Stimulated activated CD8-positive, alpha-beta memory T cell treated with anti-CD3 and anti-CD28 coated beads, Interleukin-4, amount 100 ng/mL, for 48 hours (primary cell): ENCODE measurements at places on chromosomes 11 and 22.

- DNase-seq = no peak
Observed at GRCh38 chr11:44561275-44561805, 4.1 kb upstream of the CD82 start.

DNA sequence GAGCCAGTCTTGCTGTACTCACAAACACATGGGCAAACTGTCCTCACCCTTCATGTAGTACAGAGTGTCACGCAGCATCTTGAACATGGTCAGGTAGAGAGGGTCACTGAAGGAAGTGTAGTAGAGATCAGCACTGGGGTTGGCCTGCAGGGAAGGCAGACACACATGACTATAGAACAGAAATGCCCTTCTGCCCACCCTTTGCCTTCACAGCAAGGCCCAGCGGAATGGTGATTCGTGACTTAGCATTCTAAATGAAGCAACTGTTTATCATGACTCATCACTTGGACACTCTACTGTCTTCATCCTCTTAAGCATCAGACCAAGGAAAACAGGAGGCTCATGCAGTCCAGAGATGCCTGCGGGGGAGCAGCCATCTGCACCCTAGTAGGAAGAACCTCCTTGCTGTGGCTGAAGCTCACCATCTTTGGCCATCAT is 33.4 kb downstream of the SERPIND1 start:
- DNase-seq = no peak

- no peak for DNase-seq
Observed at GRCh38 chr11:93843906-93844305, 6.5 kb downstream of the VSTM5 start.

- DNase-seq = no peak
Observed at GRCh38 chr11:102513869-102514268, 16.7 kb downstream of the MMP7 start.

DNA sequence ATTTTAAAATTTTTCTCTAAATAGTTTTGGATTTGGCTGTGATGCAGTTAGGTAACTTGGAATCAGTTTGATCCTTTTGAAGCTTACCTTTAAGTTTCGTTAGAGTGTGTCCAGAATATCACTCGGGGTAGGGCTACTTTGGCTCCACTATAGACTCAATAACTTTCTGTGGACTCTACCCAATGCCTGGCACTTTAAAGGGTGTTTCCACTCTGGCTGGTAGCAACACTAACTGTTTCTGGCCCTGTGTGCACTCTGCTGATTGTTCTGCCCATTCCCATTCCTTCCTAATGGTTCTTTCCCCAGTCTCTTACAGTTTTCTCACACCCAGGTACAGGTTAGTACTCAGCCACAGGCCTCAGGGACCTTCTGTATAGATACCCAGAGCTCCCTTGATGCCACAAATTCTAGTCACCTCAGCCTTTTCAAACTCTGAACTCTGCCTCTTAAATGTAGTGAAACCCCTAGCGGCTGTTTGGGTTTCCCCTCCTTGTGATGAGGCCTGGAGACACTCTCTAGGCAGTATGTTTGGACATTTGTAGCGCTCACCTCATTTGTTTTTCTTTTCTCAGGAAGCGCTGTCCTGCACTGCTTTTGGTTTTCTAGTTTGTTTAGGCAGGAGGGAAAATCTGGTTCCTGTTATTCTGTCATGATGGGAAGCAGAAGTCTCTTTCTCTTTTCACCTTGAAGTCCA is 16.8 kb downstream of the CUL5 start:
- no peak for DNase-seq

GRCh38 chr11:73766763-73767162 is 5.9 kb upstream of the RAB6A start:
- DNase-seq = no peak

DNA sequence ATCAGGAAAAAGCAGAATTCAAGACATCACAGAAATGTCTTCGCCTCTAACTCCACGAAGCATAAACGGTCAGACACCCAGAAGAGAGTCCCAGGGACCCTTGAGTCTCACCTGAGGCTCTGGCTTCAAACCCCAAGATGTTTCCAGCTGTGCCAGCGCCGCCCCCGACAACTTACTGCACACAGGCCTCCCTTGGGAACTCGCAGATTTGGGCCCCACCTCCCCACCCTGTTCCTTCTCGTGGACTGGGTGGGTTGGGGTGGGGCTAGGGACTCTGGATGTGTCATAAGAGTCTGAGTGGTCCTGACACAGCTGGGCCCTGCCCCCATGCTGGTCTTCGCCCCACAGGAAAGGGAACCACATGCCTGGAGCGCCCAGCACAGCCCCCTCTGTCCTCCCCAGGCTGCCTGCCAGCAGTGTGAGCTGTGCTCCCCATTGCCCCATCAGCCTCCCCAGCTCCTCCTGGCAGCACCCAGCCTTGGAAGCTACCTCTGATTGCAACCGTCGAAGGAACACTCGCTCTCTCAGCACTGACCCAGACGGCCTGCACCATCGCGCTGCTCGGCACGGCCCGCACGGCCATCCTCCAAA is 147.5 kb downstream of the CRYBB2 start:
- DNase-seq = no peak

DNA sequence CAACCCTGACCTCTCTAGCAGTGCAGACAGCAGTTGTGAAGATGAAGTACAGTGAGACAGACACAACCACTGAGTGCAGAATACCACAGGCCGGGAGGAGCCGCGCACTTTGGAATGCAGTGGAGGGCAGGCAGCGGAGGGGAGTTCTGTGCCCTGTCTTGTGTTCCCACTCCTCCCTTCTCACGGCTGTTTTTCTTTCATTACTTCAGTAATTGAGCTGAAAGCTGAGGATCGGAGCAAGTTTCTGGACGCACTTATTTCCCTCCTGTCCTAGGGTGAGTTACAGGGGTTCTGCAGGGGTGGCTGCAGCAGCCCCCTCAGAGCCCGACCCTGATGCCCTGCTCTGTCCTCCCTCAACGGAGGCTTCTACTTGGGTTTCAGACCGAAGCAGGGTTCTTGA is 5.6 kb downstream of the CLDN5 start:
- DNase-seq = no peak

DNA sequence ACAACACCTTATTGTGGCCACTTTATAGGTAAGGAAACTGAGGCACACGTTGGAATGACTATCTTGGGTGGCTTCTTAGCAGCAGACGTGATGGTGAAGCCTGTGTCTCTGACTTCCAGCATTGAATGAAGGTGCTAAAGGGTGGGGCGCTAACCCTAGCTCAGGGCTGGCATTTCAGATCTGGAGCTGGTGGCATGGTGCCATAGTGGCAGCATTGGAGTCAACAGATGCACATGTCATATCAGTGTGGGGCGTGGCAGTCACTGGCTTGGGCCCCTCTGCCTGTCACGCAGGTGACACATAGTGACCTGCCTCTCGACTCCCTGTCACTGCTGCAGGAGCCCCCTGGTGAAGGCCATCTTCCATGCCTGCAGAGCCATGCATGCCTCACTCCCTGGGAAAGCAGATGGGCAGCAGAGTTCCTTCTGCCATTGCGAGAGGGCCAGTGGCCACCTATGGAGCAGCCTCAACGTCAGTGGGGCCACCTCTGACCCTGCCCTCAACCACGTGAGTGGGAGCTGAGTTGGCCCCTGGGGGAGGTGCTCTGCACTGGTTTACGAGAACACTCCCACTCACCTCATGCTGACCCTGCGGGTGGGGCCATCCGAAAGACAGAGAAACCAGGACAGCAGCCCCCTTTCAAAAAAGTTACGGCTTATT is 14.8 kb downstream of the SHISA8 start:
- no peak for DNase-seq

GRCh38 chr11:85809191-85809590 is 1.8 kb downstream of the SYTL2 start:
- DNase-seq = no peak

GRCh38 chr11:130214861-130215530 is 55.4 kb downstream of the ST14 start:
- DNase-seq = no peak

- DNase-seq = no peak
Observed at GRCh38 chr22:36613958-36614357, 85.0 kb upstream of the EIF3D start.

DNA sequence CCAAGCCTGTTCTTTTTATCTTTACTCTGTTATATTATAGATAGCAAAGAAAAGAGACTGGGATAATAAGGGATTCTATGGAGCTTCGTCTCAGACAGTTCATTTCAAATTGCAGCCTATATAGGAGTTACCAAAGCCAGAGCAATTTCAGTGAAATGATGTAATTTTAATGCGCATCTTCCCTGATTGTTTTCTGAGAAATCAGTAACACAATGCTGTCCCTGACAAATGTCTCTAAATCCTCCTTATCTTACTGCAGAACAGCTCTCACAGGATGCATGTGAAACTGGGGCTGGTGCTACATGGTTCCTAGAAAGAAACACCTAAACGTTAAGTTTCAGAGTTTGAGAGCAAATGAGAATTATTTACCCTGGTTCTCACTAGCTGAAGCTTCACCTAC is 467.9 kb upstream of the ANO3 start:
- no peak for DNase-seq

GRCh38 chr22:19664406-19664805 is 49.9 kb upstream of the SEPTIN5 start:
- no peak for DNase-seq

- DNase-seq = no peak
Observed at GRCh38 chr22:19658967-19659804, 55.1 kb upstream of the SEPTIN5 start.
